ENCODE measurements at places on chromosomes 2 and 18. TPM values are rescaled to one million over a fixed set of nuclear protein-coding genes. Genes with fewer than 3 reads are reported as not detected.

Gene GATA6
- 0.08 TPM for total RNA-seq

Gene CHN1
- 2.1 TPM for total RNA-seq

Gene GALNT14
- total RNA-seq = 23.7 TPM

Gene APOB
- total RNA-seq = 0.19 TPM

Gene IL1RN
- 863 TPM for total RNA-seq

Gene FAM228A
- 0.19 TPM for total RNA-seq

Gene ANKRD30BL
- not detected for total RNA-seq

Gene FAM210A
- total RNA-seq = 14.5 TPM

Gene PROM2
- 59.7 TPM for total RNA-seq

Gene CFAP53
- total RNA-seq = 0.19 TPM

Gene KIF3C
- 1.8 TPM for total RNA-seq

Gene AKAIN1
- total RNA-seq = not detected

Gene CYBRD1
- total RNA-seq = 5.7 TPM

Gene GAREM2
- total RNA-seq = 0.19 TPM

Gene RGPD6
- total RNA-seq = 49.6 TPM

Gene RAMP1
- 0.76 TPM for total RNA-seq

Gene DRC1
- not detected for total RNA-seq

Gene LINC00305
- not detected for total RNA-seq

Gene CTAGE1
- total RNA-seq = not detected

Gene MC5R
- not detected for total RNA-seq

Gene TMEM247
- not detected for total RNA-seq

Gene B4GALT6
- 3.6 TPM for total RNA-seq

Gene NPAS2
- total RNA-seq = 29.1 TPM

Gene MTCL1
- total RNA-seq = 8.7 TPM

Gene C2orf66
- not detected for total RNA-seq

Gene SGPP2
- 59.4 TPM for total RNA-seq

Gene MOCOS
- 4.4 TPM for total RNA-seq

Gene CLEC4F
- not detected for total RNA-seq
